Hippocampal formation (tissue), 2 donors: ENCODE measurements at places on chromosomes 7 and 10.

DNA sequence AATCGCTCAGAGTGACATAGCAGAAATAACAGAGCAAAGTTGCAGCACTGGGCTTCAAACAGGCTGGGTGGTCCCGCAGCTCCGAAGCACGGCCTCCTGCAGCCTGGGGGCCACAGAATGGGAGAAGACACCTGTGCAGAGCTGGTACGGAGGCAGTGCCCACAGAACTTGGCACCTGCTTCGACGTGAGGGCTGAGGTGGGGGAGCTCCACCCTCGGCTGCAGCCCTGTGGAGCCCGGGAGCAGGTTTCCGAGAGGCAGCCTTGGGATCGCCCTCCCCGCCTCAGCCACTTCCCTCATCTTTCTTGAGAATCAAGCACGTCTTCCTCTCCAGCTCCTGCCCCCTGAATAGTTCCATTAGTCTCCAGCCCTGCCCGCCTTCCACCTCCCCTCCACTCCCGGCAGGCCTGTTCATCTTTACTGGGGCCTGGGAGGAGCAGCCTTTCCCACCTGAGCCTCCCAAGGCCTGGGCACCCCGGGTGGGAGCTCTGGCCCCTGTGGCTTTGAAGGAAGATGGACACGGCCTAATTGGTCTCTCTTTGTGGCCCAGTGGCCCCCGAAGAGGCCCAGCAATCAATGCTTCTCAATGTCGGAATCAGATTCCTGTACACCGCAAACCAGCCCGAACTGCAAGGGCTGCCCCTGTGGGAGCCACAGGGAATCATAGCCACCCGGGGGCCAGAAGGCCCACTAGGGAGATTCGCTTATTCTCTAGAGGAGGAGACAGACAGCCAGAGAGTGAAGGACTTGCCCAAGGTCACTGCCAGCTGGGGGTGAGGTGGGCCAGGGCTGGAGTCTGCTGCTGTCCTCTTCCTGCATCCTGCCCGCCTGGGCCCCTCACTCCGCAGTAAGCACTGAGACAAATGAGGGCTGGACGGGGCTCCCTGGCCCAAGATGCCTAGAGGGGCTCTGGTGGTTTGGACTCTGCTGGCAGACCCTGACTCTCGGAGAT, 17.0 kb upstream of the PCBD1 start:
- DNase-seq: no peak

- no peak for DNase-seq
Observed at GRCh38 chr7:117064688-117065087, 111.4 kb downstream of the ST7 start.

DNA sequence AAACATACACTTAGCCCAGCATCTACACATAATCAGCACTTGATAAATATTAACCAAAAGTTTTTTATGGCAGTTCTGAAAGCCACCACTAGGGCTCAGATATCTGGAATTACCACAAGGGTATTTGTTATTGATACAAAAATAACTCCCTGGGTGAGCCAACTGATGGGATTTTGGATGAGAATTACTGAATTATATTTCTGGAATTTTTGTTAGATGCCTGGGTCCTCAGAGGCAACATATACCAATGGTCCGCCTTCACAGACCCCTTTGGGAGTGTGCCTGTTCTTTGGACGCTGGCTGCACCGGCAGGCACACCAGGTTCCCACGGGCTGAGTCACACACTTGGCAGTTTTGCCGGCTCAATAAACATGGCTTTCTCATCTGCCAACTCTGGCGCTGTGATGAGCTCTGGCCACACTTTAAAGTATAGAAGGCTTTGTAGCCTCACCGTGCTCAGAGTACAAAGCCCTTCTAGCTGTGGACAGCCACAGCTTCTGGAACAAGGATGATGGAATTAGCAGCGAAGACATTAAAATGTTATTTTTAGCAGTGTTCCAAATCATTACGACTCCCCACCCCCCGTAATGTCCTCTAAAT, 24.5 kb upstream of the EEPD1 start:
- peak; percentile 22 for DNase-seq

GRCh38 chr10:125266966-125267365, 106.6 kb upstream of the CTBP2 start:
- no peak for DNase-seq

DNA sequence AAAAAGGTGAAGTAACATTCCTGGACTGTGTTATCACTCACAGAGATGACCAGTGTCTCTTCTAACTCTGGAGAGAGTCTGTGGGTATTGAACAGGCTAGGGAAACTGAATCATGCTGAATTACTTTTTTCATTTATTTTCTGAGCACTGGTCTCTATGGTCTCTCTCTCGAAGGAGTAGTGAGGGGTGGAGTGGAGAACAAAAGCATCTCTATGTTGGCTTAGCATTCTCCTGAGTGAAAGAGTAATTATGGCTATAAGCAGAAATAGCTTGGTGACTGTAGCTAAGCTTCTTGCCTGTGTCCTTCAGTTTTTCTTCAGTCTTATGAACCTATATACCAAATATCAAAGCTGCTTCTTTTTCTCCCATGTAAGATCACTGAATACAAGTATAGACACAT, 64.6 kb upstream of the PTN start:
- no peak for DNase-seq

GRCh38 chr10:112395809-112396530, 22.1 kb downstream of the ACSL5 start:
- no peak for DNase-seq

GRCh38 chr7:92799446-92800211, 36.7 kb downstream of the CDK6 start:
- no peak for DNase-seq

- no peak for DNase-seq
Observed at GRCh38 chr10:13961853-13962252, 368.9 kb downstream of the FRMD4A start.

DNA sequence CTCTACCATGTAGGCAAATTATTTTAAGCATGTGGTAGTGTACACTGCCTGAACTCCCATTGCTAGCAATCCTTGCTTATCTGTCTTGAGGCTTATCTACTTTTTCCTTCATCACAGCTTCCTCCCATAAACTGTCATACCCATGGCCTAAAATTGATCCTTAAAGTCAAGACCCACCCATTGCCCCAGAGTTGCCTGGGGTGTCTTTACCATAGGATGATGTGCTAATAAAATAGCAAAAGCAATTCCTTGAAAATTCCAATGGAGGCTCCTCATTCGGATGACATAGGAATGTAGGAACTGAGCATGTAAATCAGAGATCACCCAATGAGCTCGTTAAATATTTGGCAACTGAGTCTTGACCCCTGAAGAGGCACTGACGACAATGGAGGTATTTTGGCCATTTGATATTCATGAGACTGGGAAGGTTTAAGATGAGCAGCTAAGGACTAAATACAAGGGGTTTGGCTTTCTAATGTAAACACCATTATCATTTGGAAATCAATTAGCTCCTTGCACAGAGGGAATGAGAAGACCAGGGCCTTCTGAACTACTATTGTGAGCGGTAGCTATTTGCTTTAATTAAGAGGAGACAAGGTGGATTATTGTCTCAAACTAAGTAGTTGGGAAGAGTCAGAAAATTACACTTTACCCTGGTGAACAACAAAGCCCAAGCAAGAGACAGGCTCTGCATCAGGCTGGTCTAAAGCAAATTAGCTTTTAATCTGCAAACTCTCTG, 234.9 kb downstream of the GATA3 start:
- no peak for DNase-seq

DNA sequence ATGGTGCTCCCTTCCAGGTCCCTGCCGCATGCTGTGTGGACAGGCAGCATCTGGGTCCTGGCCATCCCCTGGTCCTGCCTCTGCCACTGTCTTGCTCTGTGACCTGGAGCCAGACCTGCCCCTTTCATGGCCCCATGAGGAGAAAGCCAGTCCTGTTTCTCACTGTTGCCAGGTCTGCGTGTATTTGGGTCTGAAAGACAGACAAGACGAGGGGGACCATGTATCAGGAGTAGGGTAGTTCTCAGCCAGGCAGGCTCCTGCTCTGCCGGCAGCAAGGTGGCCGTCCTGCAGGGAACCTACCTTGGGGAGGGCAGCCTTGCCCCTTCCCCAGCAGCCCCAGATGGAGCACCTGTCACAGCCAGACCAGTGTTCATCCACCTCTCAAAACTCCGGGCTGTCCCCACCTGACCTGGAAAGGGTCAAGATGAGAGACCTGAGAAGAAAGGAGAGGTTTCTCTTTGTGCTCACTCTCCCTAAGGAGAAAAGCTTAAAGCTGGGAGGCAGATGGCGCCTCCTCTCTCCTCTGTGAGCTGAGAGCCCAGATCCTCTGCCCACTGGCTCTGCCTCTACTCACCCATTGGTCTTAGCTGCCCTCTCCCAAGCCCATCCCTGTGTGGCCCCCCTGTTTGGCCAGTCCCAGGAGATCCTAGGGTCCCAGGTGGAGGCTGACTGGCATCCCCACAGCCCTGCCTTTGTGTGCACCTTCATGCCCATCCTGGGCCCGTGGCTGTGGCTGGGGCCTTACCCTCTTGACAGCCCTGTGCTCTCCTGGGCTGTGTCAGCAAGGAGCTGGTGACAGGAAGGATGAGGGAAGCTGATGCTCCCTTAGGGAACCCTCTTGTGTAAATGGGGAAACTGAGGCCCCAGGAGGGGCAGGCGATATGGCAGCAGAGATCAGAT, 116.1 kb upstream of the PCBD1 start:
- DNase-seq: no peak

GRCh38 chr10:120727001-120727400, 124.2 kb upstream of the WDR11 start:
- no peak for DNase-seq

- no peak for DNase-seq
Observed at GRCh38 chr10:29067161-29067560, 221.7 kb upstream of the LYZL1 start.

GRCh38 chr7:47149971-47150370, 431.9 kb downstream of the TNS3 start:
- DNase-seq: no peak

GRCh38 chr10:111077785-111078504, 1.1 kb downstream of the ADRA2A start:
- no peak for DNase-seq

GRCh38 chr10:125017547-125018298, 75.8 kb downstream of the ZRANB1 start:
- DNase-seq: no peak
